GM12878 (cell line): ENCODE measurements at places on chromosomes 5 and 9.

DNA sequence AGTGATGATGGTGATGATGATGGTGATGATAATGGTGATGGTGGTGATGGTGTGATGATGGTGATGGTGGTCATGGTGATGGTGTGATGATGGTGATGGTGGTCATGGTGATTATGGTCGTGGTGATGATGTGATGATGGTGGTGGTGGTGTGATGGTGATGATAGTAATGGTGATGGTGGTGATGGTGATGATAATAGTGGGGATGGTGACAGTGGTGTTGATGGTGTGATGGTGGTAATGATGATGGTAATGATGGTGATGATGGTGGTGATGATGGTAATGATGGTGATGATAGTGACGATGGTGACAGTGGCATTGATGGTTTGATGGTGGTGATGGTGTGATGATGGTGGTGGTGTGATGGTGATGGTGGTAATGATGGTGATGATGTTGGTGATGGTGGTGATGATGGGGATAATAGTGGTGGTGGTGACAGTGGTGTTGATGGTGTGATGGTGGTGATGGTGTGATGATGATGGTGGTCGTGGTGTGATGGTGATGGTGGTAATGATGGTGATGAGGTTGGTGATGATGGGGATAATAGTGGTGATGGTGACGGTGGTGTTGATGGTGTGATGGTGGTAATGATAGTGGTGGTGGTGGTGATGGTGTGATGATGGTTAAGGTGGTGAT, 6.5 kb downstream of the STKLD1 start:
- DNase-seq: no peak

- no peak for DNase-seq
Measured at GRCh38 chr5:60223342-60223741, 329.8 kb upstream of the PDE4D start.

DNA sequence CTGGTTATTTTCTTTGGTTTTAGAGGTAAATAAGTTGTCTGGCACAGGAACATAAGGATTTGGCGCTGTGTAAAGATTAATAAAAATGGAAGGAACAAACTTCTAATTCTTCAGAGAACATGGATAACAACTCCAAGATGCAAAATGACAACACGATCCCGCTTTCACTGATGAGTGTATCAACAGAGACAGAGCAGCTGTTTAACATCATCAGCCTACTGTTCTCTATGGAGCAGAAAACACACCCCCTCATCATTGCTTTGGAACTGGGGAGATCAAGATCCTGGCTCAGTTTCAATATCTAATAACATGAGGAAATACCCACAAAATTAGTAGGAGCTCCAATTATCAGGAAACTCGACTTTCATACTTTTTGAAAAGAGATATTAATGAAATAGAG, 8.3 kb upstream of the GAS1 start:
- no peak for DNase-seq

DNA sequence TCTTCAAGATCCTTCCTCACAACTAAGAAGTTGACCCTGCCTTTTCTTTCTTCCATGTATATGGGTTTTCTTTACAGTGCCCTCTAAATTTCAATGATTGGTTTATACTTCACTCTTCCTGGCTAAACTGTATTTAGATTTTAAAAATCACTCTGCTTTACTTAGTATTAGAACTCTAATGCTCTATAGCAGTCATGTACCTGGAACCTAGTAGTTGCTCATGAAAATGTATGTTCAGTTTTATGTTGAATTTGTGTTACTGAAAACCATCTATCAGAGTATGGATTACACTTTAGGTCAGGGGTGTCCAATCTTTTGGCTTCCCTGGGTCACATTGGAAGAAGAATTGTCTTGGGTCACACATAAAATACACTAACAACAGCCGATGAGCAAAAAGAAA, 1024.3 kb downstream of the NR2F1-AS1 start:
- DNase-seq: no peak

GRCh38 chr5:65078331-65078730, 309.6 kb downstream of the CWC27 start:
- DNase-seq: no peak

DNA sequence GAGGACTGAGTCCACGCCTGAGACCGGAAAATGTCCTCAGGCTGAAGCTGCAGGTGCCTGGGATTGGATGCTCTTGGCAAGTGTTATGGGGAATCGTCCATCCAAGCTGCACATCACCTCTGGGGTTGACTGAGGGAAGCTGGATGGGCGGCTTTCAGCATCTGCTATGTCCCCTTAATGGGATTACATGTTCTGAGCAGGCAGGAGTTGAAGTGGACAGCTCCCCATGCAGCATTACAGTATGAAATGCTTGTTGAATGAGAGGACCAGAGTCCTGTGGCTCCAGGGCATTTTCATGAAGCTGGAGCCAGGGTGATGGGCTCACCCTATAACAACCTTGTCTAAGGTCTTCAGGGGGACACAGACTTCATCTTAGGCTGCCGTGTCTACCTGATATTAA, 270.9 kb downstream of the HSPA4 start:
- DNase-seq: no peak
